ENCODE measurements at places on chromosomes 2 and 18.

DNA sequence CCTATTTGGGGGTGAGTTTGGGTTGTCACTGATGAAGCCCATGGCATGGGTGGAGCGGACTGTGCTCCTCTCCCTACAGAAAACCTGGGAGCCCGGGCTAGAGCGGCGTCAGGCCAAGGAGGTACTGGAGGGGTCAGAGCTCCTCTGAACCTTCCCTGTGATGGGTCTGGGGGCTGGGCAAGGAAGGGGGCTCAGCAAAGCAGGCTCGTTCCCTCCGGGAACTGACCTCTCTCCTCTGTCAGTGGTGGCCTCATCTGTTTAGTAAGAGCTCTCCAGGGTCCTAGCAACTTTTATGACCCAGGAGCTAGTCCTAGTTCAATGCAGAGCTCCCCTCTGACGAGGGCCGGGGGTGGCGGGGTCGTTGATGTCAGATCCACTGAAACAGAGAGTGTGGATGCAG lies 62.4 kb upstream of the OTOF start:
- no peak for DNase-seq

- DNase-seq = peak; percentile 76
These were observed 318.8 kb upstream of the KCNH7 start for GRCh38 chr2:163157411-163157810.

GRCh38 chr2:202387608-202388342 lies 11.6 kb downstream of the BMPR2 start:
- DNase-seq = no peak

DNA sequence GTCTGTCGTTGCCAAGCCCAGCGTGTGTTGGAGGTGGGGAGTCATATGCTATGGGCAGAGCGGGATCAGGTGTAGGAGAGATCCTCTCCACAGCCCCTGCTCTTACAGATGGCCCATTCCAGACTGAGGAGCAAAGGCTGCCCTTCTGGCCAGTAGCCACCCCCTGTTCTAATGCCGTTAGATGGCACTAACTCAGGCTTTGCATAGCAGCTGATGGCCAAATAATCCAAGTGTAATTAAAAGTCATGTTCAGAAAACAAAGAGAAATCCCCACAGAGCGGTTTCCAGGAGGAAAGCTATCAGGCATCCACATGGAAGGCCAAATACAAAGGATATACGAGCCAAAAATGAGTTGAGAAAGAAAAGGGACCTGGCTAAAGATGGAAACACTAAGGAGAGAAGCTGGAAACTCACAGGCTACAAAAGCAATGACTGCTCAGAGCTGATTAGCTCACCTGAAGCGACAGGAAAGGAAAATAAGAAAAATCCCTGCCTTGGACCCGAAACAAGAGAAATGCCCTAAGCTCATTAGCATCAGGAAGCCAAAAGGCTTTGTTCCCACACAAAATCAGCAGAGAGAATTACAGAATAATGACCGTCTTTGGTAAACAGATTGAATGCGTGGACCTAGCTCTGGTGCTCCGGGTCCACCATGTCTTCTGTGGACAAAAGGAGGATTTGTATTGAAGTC lies 1002.4 kb upstream of the KLHL29 start:
- DNase-seq = no peak

DNA sequence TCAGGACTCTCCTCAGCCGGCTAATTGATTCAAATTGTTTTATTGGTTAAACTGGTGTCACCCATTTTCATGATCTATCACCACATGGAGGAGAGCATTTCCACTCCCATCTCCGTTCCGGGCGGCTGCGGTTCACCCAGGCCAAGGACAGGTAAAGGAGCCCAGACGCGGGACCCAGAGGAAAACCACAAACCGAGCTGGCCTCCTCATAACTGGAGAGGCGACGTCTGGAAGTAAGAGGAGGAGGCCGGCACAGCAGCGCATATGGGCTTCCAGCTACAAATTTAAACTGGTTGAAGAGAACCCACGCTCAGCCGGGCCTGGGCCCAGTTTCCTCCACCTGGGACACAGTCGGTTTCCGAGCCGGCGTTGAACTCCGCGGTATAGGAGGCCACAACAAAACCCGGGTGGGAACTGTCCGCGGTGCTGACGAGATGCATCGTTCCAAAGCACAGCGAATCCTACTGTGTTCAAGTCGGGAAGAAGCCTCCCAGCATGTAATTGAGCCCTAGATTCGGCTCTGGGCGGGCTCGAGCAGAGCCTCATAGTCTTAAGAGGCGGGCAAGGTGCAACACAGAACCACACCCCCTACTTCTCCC lies 3.0 kb upstream of the SKOR2 start:
- DNase-seq = peak; percentile 24

DNA sequence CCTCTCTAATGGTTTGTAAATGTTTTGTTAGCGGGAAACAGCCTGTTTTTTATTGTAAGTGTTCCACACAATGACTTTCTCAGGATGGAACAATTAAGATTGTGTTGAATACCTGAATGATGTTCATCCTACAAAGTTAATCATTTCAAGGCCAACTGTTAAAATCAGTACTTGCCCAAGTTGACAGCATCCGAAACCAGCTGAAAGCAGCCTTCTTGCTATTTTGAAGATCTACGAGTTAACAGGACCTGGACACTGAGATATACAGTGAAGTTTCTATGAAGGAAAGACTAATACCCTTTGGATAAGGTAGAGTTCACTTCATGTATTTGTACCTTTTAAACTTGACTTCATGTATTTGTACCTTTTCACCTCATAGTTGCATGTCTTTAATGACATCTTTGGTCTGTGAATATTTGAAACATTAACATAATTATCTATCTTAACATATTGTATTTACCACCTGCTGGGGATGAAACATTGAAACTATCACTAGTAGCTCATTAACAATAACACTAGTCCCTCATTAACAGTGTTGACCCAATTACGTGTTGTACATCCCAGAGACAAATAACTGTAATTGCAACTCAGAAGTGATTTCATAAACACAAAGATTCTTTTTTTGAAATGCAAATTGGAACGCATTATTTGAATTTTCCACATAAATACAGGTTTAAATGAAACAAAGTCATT lies 556.0 kb upstream of the MEX3C start:
- DNase-seq = no peak

DNA sequence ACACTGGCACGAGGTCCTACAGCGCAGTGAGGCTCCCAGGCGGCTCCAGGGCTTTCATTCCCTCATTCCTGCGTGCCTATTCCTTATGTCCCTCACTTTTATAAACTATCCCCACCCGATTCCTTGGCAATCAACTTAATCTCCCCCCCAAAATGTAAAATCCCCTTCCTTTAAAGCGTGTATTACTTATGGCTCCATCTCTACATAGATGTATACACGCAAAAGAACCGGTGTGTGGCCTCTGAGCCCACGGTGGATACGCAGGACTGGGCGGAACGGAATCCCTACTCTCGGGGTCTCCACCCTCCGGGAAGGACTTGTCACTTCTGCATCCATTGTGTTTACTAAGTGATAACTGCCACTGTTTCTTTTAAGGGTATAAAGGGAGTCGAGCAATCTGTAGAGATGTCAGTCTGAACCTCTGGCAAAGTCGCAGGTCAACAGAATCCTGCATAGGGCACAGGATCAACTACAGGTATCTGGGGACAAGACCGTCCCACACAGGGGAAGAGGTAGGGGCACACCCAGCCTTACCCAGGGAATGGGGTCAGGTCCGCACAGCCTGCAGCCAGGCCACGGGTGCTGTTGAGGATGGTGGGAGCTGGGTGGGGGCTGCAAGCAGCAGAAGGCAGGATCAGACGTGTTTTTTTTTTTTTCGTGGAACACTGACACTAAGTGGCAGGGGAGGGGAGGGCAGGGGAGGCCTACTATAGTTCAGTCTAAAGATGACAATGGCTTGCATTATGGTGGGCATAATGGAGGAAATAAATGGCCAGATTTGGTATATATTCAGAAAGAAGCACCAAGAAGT lies 42.1 kb downstream of the HDLBP start:
- no peak for DNase-seq

DNA sequence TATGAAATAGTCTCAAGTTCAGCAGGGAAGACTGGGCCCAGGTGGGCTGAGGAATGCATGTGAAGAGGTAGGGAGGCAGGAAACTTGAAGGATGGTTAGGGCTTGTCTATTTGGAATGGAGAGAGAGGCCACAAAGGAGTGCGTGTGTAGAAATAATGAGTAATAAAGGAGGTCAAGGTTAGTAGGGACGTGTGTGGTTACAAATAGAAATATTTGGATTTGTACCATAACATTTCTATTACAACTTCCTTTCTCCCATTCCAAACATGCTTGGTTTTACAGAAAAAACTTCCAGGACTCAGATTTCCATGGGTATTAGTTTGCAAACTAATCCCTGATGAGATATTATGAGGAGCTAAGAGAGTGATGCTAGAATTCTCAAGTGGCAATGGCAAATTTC lies 280.6 kb downstream of the NCKAP5 start:
- peak; percentile 88 for DNase-seq

- DNase-seq = no peak
These were observed 291.5 kb upstream of the KLHL29 start for GRCh38 chr2:23093513-23093912.

DNA sequence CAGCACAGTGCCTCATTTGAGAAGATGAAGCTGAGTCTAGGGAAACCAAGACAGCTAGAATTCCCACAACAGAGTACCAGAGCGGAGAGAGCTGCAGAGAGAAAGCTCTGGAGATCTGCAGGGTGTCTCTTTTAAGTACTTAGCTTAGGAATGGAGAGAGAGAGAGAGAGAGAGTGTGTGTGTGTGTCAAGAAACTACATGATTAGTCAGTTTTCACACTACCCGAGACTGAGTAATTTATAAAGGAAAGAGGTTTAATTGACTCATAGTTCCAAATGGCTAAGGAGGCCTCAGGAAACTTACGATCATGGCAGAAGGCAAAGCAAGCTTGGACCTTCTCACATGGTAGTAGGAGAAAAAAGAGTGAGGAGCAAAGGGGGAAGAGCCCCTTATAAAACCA lies 64.0 kb downstream of the HIBCH start:
- peak; percentile 17 for DNase-seq

DNA sequence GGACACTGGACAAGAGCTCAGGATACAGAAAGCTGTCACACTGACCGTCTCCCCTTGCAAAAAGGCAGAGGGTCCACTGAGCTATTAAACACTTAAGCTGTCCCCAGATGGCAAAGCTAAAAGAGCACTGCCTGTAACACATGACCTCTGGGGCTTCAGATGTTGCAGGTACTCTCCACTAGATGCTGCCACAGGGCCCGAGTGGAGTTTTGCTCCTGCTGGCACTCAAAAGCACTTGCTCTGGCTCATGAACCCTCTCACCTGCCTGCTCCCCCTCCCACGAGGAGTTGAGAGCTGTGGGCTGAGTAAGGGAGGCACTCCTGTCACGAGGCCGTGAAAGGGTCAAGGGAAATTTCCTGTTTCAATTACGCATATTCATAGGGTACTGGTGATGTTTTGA lies 227.9 kb downstream of the PRKCE start:
- DNase-seq = no peak

DNA sequence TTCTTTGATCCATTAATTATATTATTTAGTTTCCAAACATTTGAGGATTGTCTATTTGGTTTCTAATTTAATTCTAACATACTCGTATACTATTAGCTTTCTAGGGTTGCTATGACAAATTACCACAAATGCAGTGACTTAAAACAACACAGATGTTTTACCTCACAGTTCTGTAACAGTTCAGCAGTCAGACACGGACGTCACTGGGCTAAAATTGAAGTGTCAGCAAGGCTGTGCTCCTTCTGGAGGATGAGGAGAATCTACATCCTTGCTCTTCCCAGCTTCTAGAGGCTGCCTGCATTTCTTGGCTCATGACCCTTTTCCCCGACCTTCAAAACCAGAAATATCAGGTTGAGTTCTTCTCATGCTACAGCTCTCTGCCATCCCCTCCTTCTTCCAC lies 117.6 kb downstream of the TFCP2L1 start:
- no peak for DNase-seq

DNA sequence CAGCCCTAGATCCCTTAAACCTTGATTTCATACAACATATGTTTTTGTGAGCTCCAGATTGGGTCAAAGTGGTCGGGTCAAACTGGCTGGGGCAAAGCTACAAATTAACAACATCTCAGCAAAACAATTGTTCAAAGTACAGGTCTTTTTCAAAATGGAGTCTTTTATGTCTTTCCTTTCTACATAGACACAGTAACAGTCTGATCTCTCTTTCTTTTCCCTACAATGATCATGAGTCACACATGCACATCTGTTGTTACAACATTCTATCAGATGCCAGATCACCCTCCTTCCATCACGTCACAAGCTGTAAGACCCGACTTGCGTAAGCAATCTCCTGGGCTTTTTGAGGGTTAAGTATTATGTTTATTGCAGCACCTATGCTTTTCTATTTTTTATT lies 55.1 kb downstream of the RHOB start:
- DNase-seq = peak; percentile 95

DNA sequence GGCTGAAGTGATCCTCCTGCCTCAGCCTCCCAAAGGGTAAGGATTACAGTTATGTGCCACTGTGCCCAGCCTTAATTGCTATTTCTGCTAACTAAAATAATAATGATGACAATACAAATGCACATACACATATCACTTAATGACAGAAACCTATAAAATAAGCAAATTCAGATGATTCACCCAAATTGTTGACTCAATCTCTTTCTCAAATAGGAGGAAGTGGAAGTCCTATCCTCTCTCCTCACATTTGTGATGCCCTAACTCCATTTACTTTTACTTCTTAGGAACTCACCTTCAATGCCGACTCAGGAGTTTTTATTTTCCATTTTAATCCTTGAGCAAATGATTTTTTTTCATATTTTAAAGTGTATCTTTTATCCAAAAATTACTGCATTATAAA lies 24.5 kb upstream of the RAPH1 start:
- DNase-seq = peak; percentile 44

GRCh38 chr2:104434318-104434792 lies 419.6 kb upstream of the POU3F3 start:
- DNase-seq = no peak

DNA sequence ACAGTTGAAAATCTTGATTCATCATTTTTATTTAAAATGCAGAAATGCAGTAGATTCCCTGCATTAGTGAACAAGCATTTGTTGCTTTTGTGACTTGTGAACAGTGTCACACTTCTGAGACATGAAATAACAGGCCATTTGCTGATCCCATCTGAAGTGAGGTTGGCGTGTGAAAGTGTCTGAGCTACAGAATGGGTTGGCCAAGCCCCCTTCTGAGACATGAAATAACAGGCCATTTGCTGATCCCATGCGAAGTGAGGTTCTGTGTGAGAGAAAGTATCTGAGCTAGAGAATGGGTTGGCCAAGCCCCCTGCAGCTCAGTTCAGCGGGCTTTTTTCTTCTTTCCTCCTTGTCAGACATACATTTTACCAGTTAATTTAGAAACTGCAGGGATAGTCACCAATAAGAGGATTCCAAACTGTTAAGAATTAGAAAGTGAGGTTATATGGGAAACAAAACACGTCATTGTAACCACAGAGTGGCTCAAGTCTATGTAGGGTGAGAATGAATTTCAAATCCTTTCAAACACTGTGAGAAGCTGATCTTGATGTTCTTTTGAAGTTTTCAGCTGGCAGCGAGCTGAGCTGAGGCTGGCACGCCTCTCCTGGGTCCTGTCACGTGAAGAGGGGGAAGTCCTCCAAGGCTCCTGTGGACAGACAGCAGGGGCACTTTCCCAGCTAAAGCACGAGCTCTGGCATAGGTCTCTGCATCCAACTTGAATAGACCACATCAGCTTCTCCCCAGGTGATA lies 339.2 kb upstream of the SALL3 start:
- no peak for DNase-seq
